ENCODE measurements at places on chromosomes 16 and 17.

- peak; percentile 76 for DNase-seq
Measured at GRCh38 chr17:57970710-57971109, 15.5 kb upstream of the CUEDC1 start.

DNA sequence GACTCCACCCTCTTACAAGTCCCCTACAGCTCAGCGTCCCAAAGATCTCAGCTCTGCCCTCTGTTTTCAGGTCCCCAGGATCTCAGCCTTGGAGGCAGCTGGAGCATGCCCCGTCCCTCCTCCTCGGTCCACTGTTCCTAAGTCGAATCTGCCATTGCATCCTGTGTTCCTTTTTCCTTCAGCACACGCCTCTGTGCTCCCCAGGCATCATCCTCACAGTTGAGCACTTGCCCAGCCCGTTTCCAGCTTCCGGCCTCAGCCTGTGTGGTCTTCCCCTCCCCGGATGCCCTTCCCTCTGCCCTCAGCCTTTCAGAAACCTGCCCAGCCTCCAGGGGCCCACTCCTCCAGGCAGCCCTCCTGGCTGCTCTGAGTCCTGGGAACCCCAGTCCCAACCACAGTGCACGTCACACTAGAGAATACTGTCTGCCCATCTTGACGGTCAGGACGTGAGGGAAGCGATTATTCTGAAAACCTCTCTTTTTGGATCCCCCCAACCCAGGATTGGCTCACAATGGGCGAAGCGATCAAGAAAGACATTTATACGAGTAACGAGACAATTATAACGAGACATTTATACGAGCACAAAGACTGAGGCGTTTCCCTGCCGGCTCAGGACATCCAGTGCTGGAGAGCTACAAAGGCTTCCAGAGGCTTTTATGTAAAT is 41.4 kb downstream of the RPH3AL start:
- DNase-seq = no peak

GRCh38 chr17:7867881-7868329 is 10.1 kb downstream of the CYB5D1 start:
- no peak for DNase-seq

GRCh38 chr17:49111934-49112333 is 20.6 kb upstream of the B4GALNT2 start:
- DNase-seq = no peak

GRCh38 chr17:7047566-7047965 is 3.7 kb upstream of the SLC16A11 start:
- DNase-seq = no peak

DNA sequence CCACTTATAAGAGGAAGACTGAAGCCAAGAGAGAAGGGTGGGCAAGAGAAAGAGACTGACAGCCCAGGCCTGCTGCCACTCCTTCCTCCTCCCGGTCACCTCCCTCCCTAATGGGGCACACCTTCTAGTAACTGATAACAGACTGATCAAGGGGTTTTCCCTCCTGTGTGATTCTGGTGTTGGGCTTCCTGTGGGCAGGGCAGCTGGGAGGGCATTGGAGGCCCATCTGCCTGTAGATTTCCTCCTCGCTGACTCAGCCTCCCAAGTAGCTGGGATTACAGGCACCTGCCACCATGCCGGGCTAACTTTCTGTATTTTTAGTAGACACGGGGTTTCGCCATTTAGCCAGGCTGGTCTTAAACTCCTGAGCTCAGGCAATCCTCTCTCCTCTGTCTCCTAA is 16.2 kb downstream of the CA4 start:
- DNase-seq = no peak

GRCh38 chr17:21680366-21680765 is 12.0 kb upstream of the KCNJ18 start:
- DNase-seq = no peak

DNA sequence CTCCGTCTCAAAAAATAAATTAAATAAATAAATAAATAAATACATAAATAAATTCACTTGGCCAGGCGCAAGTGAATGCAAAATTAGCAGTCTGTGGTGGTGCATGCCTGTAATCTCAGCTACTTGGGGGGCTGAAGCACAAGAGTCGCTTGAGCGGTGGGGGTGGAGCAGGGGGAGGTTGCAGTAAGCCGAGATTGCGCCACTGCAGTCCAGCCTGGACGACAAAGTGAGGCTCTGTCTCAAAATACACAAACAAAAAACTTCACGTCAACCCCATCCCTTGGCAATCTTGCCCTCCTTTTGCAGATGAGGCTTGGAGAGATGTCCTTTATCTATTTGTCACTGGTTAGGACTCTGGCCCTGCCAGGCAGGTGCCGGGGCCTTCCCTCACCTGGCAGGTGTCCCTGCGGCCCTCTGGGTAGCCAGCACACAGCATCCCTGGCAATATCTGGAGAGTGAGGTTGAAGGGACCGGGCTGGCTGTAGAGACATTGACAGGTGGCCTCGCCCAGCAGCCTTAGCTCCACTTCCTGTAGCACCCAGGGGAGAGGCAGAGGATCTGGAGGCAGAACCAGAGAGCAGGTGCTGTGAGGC is 4.4 kb downstream of the PRSS36 start:
- no peak for DNase-seq

DNA sequence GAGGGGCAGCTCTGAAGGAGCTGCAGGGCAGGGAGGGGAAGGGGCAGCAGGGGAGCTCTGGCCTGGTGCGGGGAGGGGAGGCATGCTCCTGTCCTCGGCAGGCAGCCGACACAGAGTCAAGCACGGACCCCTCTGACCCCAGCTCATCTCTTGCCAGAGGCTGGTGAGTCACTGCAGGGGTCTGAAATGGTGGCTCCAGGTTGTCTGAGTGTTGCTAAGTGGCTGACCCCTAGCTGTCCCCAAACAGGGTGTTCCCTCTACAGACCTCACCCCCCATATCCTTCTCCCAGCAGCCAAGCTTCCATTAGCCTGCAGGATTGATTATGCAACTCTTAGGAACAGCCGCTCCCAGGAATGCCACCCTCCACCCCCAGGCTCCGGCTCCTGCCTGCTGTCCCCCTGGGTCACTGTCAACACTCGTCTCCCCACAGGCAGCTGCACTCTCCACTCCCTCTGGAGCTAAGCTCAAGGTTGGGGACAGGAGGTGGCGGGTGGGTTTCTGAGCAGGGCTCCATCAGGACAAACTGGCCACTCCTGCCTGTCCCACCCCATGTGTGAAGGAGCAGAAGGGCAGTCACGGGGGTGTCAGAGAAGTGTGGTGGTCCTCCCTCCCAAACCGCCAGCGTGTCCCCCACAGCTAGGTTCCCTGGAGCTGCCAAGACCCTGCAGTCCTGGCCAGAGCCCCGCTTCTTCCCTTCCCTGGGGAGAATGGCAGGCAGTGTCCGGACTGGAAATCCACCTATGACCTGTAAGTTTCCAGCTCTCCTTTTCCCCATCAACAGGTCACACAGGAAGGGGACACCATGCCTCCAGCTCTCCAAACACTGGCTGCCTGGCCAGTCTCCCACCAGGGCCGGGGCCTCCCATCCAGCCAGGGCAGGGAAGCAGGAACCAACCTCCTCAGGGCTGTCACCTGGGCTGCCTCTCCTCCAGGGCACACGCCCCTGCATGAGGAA is 1.0 kb downstream of the MYLK3 start:
- DNase-seq = no peak

DNA sequence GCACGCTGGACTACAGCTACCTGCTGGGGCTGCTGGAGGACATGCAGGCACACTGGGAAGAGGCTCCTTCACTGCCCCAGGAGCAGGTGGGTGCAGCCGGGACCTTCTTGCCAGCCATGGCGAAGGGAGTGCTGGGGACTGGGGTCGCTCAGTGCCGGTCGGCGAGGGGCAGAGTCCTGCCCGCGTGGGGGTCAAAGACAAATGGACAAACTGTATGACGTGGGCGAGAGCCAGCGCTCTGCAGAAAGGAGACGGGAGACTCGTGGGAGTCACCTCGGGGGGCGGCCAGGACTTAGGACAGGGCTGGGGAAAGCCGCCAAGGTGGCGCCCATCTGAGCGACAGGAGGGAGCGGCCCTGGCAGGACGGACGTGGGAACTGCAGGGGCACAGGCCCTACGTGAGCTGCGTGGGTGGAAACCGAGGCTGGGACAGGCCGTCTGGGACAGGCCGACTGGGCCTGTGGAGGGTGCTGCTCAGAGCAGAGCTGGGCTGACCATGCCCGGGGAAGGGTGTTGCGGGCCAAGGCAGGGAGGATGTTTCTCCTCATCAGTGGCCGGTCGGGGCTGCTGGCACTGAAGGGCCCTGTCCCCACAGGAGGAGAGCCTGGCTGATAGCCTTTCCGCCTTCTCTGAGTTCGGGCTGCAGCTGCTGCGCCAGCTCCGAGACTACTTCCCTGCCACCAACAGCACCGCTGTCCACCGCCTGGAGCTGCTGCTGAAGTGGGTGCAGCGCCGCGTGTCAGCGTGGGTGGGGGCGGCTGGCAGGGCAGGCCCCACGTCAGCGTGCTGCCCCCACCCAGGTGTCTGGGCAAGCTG is 8.0 kb downstream of the TSR3 start:
- DNase-seq = no peak

DNA sequence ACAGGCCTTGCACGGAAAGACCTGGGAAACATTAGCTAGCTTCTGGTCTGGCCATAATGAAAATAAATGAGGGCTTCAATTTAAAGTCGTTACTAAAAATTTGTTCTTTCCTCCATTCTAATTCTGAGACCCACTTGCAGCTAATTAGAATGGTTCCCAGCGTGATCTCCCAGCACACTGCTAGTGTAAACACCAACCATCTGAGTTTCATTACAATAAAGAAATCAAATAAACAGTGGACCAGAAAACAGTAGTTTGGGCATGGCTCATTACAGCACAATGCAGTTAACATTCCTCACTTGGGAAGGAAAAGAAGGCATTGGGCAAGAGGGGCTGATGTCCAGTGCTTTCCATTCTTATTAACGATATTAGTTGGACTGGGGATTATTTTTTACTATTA is 410.9 kb upstream of the SOX9 start:
- DNase-seq = peak; percentile 54

DNA sequence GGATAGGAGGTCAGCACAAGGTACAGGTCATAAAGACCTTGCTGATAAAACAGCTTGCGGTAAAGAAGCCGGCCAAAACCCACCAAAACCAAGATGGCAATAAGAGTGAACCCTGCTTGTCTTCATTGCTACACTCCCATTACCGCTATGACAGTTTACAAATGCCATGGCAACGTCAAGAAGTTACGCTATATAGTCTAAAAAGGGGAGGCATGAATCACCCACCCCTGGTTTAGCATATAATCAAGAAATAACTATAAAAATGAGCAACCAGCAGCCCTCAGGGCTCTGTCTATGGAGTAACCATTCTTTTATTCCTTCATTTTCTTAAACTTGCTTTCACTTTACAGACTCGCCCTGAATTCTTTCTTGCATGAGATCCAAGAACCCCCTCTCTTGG is 1.0 kb upstream of the HSBP1 start:
- no peak for DNase-seq

- peak; percentile 16 for DNase-seq
Measured at GRCh38 chr16:87060034-87060986, 256.9 kb downstream of the C16orf95 start.

DNA sequence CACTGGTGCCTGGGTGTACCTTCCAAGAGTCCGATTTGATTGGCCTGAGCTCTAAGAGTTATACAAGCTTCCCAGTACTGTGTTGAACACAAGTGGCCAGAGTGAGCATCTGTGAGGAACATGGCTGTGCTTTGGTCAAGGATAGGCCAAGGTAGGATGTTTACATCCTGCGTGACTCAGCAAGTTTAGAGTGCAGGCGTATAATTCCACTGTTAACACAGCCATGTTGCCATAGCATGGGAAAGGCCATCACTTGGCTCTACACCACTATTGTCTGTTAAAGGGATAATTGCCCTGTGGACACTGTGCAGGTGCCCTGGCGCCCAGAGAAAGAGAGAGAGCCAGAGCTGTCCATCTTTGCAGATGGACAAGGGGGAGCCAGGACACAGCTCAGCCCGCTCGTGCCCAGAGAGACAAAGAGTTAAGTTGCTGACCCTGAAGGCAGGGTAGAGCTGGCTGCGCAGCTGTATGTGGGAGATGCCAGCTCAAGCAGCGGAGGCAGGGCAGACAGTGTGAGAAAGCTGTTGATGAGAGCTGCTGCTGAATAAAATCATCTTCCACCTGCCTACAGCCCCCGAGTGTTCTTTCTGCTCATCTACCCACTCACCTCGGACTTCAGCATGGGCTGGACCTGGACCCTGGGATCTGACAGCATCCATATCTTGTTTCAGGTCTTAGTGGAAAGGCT is 11.7 kb downstream of the CFAP52 start:
- no peak for DNase-seq

DNA sequence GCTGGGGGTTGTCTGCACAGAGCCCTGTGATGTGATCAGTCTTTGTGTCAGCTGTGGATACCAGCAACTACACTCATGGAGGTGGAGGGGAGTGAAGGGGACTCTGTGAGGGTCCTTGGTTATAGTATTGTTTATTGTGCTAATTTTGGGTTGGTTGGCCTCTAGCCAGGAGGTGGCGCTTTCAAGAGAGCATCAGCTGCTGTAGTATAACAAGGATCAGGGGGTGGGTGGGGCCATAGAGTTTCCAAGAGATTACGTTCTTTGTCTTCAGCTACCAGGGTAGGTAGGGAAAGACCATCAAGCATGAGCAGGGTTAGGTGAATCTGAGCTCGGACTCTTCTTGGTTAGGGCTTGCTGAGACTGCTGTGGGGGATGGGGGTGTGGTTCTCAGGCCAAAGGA is 97.1 kb upstream of the HS3ST3A1 start:
- no peak for DNase-seq

DNA sequence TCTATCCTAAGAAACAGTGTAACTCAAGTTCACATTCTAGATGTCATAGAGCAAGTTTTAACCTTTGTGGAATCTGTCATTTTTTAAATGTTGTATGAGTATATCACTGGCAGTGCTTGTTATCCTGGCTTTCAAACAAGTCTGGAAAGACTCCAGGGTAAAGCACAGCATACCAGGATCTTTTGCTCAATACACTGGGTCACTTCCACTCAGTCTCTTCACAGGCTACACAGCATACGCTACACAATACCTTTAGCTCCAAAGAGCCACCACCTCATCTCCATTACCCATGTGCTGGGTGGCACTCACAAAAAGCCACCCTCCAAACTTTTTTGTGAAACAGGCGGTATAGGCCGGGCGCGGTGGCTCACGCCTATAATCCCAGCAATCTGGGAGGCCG is 69.5 kb downstream of the PARN start:
- DNase-seq = no peak

All from GM23248 (cell line).